Left cardiac atrium (tissue), 4 donors: ENCODE measurements at places on chromosomes 5 and 9. TPM values are rescaled to one million over a fixed set of nuclear protein-coding genes. Genes with fewer than 3 reads are reported as not detected.

DNA sequence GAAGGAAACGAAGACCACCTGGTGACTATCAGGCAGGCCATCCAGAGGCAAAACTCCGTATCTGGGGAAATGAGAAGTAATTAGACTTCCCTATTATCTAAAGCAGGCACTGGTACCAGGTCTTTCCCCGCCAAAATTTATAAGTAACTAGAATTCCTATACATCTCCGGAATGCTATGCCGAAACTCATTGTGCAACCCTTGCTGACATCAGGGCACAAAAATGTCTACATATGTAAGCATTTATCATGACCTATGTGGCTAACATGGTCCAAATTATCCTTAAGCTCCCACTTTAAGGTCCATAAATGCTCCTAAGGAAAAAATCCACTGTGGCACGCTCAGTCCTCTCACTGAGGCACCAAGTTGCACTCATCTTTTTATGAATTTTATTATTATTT is 17.8 kb downstream of the ACTL7B start:
- no peak for DNase-seq

GRCh38 chr9:136862849-136863622 is 3.1 kb downstream of the EDF1 start:
- DNase-seq, result peak; percentile 26

- no peak for DNase-seq
Measured at GRCh38 chr5:66717455-66718373, 121.5 kb downstream of the MAST4 start.

DNA sequence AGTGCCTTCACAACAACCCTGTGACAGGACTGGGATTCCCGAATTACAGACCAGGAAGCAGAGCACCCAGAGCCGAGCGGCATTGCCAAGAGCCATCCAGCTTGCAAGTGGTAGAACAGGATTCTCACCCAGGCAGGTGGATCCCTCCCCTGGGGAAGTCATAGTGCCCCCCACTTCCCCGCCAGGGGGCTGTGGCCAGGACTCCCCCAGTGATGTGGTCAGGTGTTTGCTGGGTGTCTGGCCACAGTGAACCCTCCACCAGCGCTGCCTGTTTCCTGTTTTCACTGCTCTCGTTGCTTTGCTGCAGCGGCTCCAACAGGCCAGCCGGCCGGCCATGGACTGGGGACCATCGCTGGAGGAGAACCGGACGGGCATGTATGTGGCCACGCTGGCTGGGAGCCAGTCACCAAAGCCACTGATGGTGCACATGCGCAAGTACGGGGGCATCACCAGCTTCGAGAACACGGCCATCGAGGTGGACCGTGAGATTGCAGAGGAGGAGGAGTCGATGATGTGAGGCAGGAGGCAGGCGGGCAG is 19.3 kb downstream of the SLC6A7 start:
- DNase-seq, result no peak

IRX2 gene
- 0.27 TPM for total RNA-seq
